ENCODE measurements at places on chromosomes 6 and 20.
A peak's percentile ranks its signal among the peaks of the same experiment; 100 is the strongest.

DNA sequence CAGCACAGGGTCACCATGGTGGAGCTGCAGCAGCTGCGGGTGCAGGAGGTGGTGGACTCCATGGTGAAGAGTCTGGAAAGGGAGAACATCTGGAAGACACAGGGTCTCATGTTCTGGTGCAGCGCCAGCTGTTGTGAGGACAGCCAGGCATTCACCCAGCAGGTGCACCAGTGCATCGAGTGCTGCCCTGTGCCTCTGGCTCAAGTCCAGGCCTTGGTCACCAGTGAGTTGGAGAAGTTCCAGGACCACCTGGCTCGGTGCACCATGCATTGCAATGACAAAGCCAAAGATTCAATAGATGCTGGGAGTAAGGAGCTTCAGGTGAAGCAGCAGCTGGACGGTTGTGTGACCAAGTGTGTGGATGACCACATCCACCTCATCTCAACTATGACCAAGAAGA, 22.9 kb upstream of the RIPK1 start:
- DNase-seq: no peak

- no peak for DNase-seq
These were observed 5.9 kb upstream of the NUP153 start for GRCh38 chr6:17712576-17712975.

GRCh38 chr6:98942263-98942803, 5.4 kb downstream of the FBXL4 start:
- no peak for DNase-seq

DNA sequence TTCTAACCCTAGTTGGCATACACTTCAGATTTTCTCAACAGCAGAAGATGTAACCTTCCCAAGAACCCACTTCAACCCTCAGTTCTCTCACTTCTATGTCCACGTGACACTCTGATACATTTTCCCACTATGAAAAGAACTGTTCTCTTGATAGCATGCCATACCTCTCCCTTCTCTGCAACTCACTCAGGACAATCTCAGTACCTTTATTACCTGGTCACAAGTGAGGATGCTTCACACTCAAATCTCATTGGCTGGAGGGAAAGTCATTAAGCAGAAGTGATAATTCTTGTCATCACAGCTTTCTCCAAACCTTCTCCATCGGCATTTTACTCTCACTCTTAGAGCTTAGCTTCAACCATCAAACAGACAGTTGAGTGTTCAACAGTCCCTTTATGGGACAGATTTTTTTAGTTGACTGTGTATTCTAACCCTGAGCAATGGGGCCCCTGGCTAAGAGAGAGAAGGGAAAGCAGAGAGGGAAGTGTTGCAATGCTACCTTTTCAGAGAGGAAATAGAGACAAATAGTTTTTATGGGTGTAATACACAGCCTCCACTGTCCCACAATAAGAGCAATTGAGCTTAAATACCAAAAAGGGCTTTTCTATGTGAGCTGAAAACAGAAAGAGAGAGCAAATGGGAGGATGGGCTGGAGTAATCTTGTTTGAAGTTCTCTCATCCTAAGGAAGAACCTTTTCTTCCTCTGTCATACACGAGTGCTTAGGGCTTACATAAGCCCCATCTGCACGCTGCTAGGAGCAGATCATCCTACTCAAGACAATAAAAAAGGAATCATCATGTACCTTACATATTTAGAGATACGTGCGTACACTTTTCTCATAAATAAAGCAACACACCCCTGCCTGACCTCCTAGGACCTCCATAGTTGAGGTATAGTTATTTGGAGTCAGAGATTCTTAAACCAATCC, 16.0 kb downstream of the HLA-DPA1 start:
- DNase-seq: no peak

DNA sequence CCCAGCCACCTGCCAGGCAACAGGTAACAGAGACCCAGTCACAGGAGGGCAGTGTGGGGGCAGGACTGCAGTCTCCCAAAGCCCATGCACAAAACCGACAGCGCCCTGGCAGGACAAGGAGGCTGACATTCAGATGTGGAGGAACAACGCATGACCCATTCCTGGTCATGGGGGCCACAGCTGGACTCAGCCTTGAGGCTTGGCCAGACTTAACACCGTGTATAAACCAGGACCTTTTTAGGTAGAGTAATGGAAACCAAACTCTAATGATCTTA, 8.1 kb downstream of the GFRA4 start:
- DNase-seq: no peak

DNA sequence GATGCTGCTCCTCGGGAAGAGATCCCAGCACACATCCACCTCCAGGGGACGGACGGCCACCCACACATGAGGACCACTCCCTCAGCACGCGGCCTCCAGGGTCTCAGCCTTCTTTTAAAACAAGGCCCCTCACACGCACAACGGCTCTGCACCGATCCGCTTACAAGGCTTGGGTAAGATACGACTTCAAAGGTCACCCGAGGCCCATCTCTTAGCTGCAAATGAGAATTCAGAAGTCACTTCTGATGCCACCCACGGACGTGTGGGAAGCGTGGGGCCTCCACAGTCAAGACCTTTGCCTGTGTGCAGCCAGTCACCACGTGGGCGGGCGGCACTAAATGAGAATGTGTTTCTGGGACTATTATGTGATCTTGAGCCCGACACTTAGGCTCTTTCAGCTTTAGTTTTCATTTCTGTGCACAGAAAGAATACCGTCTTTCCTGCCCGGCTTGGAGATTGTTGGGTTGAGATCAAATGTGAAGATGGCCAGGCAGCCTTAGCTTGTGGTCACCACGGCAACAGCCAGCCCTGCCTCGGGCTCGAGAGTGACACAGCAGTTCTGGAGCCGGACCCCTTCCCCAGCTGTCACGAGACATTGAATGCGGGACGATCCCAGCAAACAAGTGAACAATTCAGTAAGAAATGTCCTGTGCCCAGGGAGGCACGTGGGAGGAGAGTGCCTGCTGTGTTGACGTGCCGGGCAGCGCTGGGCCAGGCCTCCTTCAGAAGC, 91.6 kb downstream of the RAMACL start:
- no peak for DNase-seq

GRCh38 chr6:14271789-14272736, 154.5 kb downstream of the CD83 start:
- DNase-seq: no peak

DNA sequence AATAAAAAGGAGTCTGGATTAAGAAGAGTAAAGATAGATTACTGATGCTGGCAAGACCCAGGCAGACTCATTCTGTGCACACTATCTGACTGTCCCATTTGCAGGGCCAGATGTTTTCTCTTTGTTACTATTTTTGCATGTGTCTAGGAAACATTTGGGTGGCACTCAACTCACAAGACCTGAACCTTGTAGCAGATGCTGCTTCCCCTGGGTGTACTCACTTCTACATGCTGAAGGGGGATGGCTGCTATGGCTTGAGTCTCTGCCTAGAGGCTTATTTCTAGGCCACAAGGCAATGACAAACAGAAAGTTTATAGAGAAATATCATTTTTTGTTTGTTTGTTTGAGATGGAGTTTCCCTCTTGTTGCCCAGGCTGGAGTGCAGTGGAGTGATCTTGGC, 351.4 kb downstream of the FOXA2 start:
- DNase-seq: no peak

DNA sequence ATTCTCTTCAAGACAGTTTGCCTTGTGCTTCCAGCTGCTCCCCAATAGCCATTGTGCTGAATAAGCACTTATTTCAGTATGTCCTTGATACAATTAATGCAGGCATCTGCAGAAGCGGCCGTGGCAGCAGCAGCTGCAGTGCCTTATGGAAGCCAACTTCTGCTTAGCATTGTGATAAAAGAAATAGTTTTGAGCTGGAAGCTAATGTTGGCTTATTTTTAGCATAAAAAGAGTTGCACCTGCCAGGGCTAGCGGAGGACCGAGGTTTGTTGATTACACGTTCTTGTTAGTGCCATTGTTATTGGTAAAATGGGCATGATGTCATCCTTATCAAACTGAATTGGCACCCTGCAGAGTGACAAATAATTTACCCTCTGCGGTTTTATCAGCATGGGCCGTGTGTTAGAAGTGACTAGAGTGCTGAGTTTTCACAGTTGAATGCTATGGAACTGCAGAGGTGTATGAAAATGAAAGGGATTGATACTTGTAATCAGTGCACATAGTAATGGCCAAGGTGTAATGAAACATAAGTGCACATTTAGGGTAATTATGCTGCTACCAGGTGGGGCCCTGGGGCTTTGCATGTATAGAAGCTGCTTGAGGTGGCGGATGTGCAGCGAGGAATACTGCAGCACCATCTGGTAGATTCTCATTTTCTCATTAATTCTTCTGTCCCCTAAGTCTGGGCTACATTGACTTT, 334.3 kb downstream of the CDKAL1 start:
- no peak for DNase-seq

DNA sequence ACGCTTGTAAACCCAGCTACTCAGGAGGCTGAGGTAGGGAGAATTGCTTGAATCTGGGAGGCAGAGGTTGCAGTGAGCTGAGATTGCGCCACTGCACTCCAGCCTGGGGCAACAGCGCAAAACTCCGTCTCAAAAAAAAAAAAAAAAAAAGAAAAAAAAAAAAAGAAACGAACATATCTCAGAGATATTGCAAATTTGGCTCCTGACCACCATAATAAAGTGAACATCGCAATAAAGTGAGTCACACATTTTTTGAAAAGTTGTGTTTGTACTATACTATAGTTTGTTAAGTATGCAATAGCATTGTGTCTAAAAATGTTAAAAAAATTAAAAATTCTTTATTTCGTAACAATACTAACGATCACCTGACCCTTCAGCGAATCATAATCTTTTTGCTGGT, 13.3 kb downstream of the RSPH9 start:
- no peak for DNase-seq

DNA sequence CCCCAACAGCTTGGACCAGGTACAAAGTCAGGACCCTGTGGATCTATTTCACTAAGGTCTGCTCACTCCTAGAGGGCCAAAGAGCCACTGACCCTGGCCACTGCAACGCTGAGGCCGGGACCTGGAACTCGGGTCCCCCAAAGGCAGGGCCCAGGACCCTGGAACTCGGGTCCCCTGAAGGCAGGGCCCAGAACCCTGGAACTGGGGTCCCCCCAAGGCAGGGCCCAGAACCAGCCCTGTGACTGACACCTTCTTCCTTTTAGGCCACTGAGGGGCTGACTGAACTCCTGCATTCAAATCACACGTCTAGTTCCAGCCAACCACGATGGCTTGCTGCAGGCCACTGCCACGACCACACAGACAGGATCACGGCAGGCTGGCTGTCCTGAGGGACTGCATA, 9.4 kb downstream of the TCFL5 start:
- DNase-seq: no peak

- DNase-seq: peak; percentile 72
These were observed 2.4 kb downstream of the CSTL1 start for GRCh38 chr20:23441850-23442313.

DNA sequence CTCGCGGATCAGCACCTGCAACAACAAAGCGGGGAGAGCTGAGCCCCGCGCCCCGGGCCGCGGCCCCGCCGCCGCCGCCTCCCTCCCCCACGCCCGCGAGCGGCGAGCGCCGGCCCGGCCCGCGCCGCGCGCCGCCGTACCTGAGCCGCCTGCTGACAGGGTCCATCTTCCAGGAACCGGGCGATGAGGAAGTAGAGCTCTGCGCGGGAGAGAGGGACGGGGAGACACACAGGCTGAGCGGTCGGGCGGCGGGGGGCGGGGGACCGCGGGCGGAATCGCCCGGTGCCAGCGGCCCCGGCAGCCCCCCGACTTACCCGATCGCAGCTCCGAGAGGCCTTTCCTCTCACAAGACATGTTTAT, 359 bp downstream of the PHIP start:
- DNase-seq: no peak

DNA sequence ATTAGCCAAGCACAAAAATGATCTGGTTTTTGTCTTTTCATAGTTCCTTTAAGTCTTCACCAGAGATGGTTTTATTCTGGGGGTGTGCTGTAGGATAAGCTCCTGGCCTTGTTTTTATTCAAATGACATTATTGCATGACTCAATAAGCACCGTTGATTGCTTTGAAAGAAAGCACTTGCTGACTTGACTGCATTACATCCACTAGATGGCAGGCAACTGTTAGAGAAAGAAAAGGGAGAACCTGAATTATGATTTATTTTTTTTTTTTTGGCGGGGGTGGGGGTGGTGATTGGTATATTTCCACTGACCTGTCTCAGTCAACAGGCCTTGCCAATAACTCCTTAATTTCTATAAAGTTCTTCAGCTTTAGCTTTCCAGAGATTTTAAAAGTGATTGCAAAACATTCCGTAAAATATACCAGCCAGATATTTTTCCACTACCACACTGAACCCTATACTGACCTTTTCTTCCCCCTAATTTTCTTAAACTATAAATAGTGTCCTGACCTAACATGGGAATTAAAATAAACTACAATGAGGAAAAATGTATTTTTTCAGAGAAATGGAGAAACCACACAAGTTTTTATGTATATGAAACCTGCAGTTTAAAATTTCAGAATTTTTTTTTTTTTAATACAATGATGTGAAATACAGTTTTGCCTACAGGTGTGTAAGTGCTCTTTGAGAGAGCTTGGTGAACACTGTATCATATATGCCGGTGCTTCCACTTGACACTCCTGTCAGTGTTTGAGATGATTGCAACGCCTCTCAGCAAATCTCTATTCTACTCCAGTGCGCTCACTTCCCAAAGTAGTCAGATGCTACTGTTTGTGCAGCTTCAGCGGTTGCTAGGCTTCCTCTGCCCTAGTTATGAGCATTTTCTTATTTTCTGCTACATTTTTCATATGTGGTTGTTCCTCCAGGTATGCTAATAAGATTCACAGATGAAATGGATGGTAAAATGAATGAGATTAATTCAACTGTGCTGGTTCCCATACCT, 274.3 kb downstream of the CD109 start:
- DNase-seq: no peak

GRCh38 chr6:119148098-119148824, 69.8 kb upstream of the FAM184A start:
- DNase-seq: peak; percentile 51

GRCh38 chr6:163392533-163392932, 22.0 kb upstream of the QKI start:
- no peak for DNase-seq

- no peak for DNase-seq
These were observed 7.2 kb upstream of the CCNC start for GRCh38 chr6:99575544-99576227.

GRCh38 chr20:59912609-59913008, 20.8 kb downstream of the SYCP2 start:
- no peak for DNase-seq

DNA sequence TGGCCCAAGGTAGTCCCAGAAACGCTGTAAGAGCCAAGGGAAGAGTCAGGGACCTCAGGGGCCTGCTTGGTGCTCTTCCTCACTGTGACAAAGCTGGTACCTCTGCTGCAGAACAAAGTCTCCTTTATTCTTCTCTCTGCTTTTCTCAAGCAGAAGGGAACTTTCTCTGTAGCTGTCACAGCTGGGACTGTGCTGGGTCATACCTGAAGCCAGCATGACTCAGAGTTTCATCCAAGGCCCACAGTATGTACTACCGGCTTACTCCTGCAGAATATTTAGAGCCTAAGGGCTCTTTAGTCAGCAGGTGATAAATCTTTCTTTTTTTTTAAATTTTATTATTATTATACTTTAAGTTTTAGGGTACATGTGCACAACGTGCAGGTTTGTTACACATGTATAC, 183.2 kb downstream of the TINAG start:
- DNase-seq: no peak
